Activated CD4-positive, alpha-beta T cell treated with anti-CD3 and anti-CD28 coated beads for 24 hours (primary cell): ENCODE measurements at places on chromosomes 1 and 21.

DNA sequence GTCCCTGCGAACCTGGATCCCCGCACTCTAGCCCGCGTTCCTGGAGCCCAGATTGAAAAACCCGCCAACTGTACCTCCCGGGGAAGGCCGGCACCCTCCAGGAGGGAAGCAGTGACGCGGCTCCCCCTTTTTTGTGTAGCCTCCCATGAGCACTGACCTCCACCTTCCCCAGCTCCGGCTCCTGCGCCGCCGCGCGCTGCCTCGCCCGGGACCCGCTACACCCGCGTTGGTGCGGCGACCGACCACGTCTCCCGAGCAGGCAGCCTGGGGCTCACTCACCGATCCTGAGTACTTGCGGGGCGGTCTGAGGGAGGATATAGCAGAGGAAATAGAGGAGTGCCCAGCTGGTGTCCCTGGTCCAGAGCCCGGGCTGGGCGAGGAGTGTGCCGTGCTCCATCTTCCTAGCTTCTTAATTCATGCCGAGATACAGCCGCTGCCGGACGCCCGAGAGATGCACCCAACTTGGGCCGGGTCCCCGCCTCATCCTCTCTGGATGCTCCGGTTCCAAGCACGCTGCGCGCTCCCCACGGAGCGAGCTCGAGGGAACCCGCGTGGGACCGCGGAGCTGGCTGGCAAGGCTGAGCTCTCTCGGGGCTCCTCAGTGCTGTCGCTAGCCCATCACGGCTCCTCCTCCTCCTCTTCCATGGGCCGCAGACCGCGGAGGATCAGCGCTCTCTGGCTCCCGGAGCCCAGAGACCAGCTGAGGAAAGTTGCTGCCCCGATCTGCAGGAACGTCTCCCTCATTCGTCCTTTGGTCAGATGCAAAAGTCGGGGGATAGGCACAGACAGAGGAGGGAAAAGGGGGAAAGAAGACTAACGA is 482 bp downstream of the GRIK1 start:
- DNase-seq, result no peak

DNA sequence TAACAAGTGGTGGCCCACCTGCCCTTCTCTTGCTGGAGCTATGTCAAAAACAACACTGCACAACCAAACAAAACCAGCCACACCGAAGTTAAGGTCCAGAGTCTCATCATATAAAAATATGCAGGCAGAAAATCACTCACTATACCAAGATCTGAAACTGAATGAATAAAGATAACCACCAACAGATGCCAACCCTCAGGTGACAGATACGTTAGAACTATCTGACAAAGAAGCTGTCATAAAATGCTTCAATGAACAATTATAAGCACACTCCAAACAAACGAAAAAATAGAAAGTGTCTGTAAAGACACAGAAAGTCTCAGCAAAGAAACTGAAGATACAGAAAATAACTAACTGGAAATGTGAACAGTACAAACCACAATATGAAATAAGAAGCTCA is 14.0 kb downstream of the ZNF496 start:
- no peak for DNase-seq

DNA sequence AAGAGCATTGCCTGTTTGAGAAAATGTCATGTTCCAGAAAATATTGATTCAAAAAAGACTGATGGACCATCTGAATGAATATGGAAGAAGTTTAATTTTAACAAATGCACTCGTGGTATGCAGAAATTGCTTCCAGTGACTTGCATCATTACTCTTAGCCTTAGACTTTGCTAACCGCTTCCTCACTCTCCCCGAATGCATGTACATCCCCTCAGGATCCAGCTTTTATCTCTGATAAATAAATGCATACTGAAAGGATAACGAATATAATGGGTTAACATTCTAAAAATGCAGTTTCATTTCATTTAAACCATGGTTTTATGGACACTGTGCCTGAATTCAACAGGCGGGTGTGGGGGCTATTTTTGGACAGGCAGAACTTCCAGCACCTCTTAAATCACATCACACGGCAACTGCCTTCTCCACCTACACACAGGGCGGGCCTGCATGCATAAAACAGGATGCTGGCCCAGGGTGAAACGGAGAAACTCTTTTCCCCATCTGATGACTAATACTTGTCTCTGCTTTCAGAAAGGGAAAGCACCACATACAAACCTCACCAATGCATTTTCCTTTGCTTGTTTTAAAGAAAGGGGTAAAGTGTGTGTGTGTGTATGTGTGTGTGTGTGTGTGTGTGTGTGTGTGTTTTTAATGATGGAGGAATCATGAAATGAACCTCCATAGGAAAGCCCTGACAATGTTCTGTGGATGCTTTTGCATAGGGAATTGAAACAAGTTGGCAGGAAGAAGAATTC is 48.7 kb downstream of the SPAG17 start:
- DNase-seq, result no peak

DNA sequence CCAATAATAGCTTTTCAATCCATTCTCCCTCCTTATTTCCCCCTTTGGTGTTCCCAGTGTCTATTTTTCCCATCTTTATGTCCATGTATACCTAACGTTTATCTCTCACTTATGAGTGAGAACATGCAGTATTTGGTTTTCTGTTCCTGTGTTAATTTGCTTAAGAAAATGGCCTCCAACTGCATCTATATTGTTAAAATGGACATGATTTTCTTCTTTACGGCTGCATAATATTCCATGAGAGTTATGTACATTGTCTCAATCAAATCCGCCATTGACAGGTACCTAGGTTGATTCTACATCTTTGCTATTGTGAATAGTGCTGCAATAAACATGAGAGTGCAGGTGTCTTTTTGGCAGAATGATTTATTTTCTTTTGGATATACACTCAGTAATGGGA is 126.7 kb downstream of the CTH start:
- no peak for DNase-seq
